Stimulated activated CD8-positive, alpha-beta memory T cell treated with anti-CD3 and anti-CD28 coated beads, Interleukin-7, amount 100 ng/mL, for 1 hour (primary cell): ENCODE measurements at places on chromosomes 1 and 21.

DNA sequence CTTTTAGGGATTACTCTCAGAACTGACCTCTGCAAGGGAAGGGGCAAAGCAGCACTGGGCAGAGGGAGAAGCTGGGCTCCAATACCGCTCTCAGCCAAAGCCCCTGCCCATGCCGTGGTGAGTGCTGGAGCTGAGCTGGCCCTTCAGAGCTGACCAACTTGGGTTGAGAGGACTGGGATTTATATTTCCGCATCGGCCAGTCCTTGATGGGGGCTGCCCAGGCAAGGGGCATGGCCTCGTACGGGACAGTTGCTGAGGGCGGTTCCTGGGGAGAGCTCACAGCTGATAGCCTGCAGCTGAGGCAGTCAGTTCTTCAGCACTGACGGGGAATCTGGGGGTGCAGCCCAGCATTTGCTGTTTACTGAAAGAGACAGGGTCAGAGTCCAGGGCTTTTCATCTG is 8.0 kb downstream of the HUNK start:
- DNase-seq, result no peak

DNA sequence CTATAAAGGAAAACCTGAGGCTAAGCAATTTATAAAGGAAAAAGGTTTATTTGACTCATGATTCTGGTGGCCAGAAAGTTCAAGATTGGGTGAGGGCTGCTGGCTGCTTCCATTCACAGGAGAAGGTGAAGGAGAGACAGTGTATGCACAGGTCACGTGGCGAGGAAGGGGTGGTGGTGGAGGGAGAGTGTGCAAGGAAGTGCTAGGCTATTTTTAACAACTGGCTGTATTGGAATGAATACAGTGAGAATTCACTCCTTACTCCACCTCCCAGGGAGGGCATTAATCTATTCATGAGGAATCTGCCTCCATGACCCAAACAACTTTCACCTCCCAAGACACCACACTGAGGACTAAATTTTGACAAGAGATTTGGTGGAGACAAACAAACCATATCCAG is 51.0 kb downstream of the SYDE2 start:
- DNase-seq, result no peak

DNA sequence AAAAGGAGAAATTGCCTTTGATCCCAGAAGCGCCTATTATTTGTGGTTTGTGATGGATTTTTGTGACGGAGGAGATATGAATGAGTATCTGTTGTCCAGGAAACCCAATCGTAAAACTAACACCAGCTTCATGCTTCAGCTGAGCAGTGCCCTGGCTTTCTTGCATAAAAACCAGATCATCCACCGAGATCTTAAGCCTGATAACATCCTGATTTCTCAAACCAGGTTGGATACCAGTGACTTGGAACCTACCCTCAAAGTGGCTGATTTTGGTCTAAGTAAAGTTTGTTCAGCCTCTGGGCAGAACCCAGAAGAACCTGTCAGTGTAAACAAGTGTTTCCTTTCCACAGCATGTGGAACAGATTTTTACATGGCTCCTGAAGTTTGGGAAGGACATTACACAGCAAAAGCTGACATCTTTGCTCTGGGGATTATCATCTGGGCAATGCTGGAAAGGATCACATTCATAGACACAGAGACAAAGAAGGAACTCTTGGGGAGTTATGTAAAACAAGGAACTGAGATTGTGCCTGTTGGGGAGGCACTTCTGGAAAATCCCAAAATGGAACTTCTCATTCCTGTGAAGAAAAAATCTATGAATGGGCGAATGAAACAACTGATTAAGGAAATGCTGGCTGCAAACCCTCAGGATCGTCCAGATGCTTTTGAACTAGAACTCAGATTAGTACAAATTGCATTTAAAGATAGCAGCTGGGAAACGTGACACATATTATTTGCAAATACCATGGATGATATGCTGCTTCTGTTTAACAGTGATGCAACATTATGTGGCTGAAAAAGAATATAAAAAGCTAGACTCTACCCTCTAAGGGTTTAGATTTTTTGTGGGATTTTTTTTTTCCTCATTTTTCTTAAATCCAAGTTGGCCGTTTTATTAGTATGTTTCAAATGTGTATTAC is 10.5 kb downstream of the PDIK1L start:
- DNase-seq, result no peak

DNA sequence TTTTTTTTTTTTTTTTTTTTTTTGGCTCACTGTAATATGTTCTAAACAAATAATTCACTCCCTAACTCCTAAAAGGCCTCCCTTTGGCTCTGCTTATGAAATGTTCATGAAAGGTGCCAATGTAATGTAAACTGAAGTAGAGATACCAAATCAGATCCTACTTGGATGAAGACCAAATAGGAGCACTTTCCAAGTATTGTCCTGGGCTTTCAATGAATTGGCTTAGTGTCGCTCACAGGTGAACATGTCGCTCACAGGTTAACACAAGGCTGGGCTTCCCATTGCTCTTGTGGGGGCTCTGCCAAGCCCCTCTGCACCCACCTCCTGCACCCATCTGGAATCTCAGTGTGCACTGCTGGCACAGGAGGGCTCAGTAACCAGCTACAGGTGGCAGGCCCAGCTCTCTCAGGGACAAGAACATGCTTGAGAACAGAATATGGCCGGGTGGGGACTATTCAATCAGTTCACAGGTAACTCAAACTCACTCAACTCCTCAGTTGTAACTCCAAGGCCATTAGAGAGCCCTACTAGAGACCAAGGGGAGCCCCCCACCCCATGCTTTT is 10.6 kb upstream of the CD58 start:
- no peak for DNase-seq

GRCh38 chr1:94245747-94246438 is 8.5 kb upstream of the ARHGAP29 start:
- no peak for DNase-seq

DNA sequence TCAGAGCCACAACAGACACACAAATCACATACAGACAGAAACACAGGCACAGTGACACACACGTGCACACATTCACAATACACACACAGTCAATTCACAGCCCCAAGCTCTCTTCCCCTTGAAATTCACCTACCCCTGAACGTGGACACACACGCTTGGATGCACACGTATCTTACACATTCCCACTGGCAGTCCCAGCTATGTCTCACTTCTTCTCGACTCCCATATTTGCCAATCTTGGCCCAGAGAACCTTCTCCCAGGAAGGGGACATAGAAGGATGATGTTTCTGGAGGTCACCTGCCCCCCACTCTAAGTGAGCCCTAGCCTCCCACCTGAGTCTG is 1.6 kb downstream of the CRYBG2 start:
- DNase-seq, result no peak

DNA sequence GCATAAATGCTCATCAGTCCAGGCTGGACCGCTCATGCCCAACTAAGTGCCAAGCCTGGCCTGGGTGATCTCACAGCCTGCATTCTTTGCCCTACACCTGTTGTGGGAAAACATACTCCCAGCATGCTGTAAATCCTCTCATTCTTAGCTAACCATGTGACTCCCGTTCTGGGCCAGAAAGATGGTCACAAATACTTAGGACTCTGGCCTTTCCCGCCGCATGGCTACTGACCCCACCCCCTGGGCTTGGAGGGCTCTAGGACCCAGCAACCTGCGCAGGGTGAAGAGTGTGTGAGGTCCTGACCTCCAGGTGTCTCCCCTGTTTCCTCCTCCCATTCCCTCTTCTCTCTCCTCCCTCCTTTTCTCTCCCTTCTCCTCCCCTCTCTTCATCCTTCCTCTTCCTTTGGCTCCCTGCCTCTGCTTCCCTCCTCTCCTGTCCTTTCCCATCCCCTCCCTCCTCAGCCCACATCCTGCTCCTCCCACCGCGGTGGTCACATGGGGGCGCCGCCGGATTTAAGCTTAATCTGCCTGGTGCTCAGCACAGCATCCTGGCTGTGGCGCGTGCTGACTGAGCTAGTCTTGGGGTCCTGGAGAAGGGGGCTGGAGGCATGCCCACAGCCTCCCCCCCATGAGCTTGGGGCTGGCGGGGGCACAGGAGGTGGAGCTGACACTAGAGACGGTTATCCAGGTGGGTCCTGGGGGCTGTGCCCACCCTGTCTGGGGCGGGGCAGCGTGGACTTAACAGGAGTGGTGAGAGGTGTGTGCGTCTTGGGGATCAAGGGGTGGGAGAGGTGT is at the start of gene CROCC:
Gene CROCC, plus strand, starts transcription at position 541 of the 795 bp plus-strand sequence. Its CDS starts 88 bp downstream, at position 629.
- DNase-seq, result no peak
